ENCODE measurements at places on chromosomes 1 and 21.

DNA sequence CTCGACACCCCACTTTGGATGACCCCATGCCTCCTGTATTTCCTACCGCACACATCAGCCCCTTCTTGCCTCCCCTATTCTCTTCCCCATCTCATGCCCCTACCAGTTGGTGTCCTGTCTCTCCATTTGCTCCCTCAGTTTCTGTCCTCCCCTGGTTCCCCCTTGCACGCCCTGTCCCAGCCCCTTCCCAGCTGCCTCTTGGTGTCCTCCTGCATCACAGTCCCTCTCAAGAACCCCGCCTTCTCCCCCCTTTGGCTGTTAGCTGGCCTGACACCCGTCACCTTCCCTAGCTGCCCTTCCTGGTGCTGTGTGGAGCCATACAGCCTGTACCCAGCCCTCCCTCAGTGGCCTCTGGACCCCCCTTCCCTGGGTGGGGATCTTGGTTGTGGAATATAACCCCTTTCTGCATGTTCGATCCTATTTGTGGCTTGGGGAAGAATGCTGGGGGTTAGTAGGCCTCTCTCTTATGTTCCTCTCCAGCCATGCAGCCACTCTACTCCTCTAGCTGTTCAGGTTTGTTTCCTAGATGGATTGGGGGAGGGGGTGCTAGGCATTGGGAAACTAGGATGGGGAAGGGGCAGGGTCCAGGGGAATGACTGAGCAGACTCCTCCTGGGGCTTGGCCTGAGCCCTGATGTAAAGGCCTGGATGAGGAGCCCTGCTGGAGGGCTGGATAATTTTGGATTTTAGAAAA is 41.4 kb upstream of the NFASC start:
- DNase-seq, result no peak

GRCh38 chr1:82110366-82111254 is 309.9 kb downstream of the ADGRL2 start:
- no peak for DNase-seq

GRCh38 chr1:207860531-207860930 is 50.4 kb downstream of the CD34 start:
- DNase-seq, result no peak

- no peak for DNase-seq
These were observed 1.8 kb downstream of the RERE start for GRCh38 chr1:8815582-8816151.

DNA sequence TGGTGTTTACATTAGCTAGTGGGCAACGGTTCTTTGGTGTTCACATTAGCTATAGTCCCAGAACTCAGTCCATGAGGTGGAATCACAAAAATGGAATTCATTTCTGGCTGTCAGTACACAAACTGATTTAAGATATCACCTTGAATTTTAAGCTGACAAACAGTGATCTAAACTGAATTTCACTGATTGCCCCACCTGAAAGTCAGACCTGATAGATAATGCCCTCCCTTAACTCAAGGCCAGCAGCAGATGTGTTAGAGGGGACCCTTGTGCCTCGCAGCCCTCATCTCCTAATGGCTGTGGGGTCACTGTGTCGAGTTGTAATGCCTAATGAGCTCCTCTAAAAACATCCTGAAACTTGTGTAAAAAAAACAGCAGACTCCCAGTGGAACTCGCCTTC is 8.6 kb downstream of the ARF1 start:
- no peak for DNase-seq

GRCh38 chr1:216523449-216524190 is 100.4 kb upstream of the USH2A start:
- DNase-seq, result no peak

GRCh38 chr1:153866045-153866850 is 56.5 kb downstream of the GATAD2B start:
- DNase-seq, result no peak
